ENCODE measurements at places on chromosomes 11 and 22.

GRCh38 chr22:38740754-38741153, 15.0 kb downstream of the SUN2 start:
- no peak for DNase-seq

DNA sequence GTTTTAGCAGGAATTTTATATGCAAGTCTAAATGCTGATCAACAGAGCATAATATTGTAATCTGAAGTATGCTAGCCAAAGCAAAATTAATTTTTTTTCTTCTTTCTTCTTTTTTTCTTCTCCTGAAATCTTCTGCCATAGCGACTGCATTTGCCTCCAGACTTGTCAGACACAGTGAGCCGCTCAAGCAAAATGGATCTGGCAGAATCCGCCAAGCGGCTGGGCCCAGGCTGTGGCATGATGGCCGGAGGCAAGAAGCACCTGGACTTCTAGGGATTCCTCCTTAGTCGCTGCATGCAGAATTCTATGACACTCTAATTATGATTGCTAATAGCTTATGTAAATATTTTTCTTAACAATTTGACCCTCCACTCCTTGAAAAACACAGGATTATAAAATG, 27.9 kb downstream of the PAX6 start:
- no peak for DNase-seq

DNA sequence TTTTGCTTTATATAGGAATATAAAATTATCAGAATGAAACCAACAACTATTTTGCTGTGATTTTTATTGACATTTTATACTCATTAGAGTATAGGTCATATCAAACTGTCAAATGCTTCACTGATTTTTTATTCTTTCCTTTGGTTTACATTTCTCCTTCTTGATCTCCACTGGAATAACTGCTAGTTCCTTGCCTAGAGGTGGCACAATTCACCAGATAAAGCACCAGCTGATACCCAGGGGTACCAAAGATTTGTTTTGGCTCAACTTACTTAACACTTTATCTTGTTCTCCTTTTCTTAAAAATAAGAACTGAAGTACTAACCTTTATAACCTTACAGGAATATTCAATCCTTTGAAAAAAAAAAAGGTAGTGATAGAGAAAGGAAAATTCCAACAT, 725.1 kb upstream of the CHORDC1 start:
- DNase-seq = no peak

GRCh38 chr11:101807531-101807930, 107.3 kb upstream of the CEP126 start:
- DNase-seq = no peak

GRCh38 chr11:108117746-108118371, 3.5 kb upstream of the ACAT1 start:
- no peak for DNase-seq

GRCh38 chr11:34877375-34877975, 38.7 kb downstream of the APIP start:
- no peak for DNase-seq

DNA sequence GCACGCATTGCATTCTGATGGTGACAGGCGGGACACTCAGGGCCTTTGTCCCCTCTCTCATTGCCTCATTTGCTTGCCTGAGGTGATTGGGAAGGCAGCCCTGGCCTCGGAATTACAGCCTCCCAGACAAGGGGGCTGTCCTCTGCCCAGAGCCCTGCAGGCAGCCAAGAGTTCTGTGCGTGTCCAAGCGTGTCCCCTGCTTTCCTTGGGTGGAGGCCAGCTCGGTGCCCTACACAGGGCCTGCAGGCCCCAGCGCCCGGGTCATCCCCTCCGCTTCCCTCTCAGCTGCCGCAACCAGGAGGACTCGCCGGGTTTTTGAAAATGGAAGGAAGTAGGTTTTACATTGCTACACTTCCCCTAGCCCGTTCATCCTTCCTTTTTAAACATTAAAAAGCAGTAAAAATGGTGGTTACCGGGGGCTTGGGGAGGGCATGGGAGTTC, 1.9 kb downstream of the GRAMD4 start:
- no peak for DNase-seq

Measured in right hindlimb (tissue), 1 donor.